HuH-7.5 (cell line): ENCODE measurements at places on chromosomes 3 and 15.
A peak's percentile ranks its signal among the peaks of the same experiment; 100 is the strongest.

- no peak for DNase-seq
Observed at GRCh38 chr15:100762289-100762688, 117.3 kb upstream of the ALDH1A3 start.

- no peak for DNase-seq
Observed at GRCh38 chr15:98926236-98926635, 81.4 kb downstream of the PGPEP1L start.

DNA sequence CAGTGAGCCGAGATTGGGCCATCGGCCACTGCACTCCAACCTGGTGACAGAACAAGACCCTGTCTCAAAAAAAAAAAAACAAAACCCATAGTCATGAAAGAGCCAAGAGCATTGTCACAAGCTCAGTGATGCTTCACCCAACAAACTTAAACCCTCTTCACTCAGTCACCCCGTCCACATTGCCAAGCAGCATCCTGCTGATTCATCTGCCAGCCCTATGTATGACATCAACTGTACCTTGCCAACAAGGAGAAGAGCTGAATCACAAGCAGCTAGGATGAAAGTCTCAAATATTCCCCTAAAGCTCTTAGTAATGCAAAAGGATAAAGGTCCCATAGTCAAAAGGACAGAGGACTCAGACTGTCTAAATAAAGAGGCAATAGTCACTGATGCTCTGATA is 90.0 kb downstream of the ANO10 start:
- DNase-seq: no peak

DNA sequence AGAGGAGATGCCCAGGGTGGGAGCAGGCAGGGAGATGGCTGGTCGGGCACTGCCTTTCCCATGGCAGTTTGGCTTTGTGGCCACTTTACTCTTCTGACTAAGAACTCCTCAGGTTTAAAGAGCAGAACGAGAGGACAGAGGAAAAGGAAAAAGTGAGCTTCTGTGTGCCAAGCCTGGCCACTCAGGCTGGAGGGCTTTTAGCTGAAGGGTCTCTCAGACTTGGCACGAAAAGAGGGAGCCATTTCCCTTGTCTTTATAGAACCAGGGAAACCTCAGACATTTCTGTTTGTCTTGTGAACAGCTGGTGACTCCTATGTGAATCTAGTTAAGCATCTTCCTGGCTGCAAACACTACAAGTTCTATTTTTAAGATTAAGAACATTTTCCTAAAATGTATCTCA is 23.3 kb upstream of the PSMD6 start:
- no peak for DNase-seq

GRCh38 chr3:170863816-170864215 is 6.2 kb downstream of the RPL22L1 start:
- no peak for DNase-seq

DNA sequence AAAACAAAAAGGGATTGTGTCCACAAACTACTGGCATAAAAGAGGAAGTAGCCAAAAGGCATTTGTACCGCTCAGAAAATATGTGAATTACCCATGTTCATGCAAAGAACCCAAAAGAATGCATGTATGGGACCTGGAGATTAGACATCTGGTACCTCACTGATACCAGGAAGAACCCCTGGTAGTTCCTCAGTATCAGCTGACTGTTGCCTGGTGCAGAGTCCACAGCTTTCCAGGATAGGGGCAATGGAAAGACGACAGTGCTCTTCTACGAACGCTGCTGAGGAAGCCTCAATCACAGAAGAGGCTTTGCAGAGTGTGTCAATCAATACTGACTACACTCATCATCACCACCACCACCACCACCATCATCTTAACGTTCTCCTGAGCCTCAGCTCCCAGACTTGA is 63.3 kb downstream of the ATP8B4 start:
- DNase-seq: no peak

DNA sequence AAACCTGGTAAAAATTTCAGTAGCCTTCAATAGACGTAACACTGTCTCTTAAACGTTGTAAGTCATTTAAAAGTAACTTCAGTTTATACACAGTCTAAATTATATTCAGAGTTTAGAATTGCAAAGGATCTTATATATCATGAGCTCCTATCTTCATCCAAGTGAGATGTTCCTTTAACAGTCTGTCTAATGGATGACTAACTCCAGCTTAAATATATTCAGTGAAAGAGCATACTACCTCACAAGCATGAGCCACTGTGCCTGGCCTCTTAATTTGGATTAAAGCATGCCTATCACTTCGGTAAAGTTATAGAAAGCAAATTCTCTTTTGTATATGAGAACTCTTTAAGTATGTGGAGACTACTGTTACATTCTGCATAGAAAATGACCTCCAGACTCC is 7.0 kb downstream of the FYTTD1 start:
- no peak for DNase-seq

DNA sequence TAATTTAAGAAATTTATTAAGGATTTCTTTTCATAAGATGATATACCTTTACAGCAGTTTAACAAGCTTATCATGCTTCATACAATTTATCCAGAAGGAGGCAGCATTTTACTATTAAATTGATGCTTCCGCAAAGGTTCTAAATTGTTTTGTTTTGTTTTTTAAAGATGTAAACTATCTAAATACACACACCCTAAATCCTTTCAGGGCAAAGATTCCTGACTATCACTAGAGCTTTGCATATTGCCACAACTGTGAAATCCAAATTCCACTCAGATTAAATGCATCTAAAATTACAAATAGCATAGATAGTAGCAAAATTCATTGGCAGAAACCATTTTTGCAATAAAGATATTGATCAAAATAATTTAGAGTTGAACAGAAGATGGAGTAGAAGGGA is 44.5 kb upstream of the CCNL1 start:
- no peak for DNase-seq

DNA sequence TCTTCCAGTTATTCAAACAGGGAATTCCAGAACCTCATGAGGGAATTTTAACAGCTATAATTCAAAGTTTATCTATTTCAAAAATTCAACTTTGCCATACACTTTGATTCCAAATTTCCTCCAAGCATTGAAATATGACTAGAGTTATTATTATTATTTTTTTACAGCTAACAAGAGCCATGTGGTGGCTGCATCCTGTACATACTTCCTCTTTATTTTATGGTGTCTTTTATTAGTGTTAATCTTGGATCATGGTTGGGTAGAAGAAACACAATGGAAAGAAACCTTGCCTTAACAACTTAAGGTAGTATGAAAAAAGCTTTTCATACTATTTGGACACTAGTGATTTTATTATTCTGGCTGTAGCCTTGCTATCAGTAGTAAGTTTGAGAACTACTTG is 52.7 kb downstream of the TFG start:
- DNase-seq: no peak

GRCh38 chr15:47516558-47516957 is 200.7 kb upstream of the SEMA6D start:
- DNase-seq: no peak

DNA sequence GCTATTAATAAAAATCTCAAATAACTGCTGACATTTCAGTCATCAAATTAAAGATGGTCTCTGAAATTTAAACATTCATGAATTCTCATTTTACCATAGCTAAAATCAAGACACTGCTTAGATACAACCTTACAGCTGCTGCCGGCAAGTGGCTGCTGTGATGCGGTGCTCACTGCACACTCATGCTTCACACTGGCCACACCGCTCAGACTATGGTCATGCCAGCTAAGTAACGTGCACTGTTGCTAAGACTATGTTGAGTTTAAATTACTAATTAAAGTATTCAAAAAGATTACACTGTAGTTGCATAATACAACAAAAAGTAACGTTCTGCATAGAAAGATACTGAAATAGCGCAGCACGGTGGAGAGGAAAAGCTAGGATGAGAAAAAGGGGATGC is 12.1 kb downstream of the ATP13A3 start:
- DNase-seq: no peak

- DNase-seq: no peak
Observed at GRCh38 chr3:57164217-57164656, 916 bp downstream of the IL17RD start.

DNA sequence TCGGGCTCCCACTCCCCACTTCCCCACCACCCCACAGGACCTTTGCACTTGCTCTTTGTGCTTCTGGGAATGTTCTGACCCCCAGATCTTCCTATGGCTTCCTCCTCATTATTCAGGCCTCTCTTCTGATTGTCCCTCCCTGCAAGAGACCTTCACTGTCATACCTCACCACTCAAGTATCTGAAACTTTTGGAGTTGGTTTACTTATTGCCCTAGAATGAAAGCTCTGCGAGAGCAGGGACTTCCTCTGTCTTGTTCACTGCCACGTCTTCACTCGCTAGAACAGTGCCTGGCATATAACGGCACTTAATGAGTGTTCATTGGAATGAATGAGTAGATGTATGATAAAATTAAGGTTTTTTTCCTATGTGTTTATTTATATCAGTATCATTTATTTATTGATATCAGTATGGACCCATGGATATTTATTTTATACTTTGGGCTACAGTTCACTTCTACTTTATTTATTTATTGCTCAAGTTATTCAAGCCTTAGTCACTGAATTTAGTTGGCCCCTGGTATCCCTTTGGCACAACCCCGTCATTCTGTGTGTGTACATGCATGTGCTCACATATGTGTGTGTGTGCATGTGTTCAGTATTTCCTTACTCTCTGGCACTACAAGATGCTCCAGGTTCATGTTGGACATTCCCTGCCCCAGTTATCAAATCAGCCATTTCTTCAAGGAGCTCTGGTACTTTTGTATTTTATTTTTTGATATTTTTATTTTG is 197.6 kb downstream of the THSD4 start:
- DNase-seq: no peak

- no peak for DNase-seq
Observed at GRCh38 chr3:193236599-193236998, 4.4 kb upstream of the PLAAT1 start.

DNA sequence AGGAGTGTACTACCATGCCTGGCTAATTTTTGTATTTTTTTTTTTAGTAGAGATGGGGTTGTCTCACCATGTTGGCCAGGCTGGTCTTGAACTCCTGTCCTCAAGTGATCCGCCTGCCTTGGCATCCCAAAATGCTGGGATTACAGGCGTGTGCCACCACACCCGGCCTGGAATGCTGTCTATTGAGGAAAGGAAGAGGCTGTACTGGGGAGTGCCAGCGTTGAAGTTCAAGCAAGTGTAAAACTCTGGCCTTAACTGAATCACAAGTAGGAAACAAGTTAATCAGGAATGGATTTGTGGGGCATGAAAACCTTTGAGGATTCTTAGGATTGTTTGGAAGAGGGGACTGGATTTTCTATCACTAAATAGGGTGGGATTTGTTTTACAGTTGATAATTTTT is 1.4 kb upstream of the SENP2 start:
- no peak for DNase-seq

DNA sequence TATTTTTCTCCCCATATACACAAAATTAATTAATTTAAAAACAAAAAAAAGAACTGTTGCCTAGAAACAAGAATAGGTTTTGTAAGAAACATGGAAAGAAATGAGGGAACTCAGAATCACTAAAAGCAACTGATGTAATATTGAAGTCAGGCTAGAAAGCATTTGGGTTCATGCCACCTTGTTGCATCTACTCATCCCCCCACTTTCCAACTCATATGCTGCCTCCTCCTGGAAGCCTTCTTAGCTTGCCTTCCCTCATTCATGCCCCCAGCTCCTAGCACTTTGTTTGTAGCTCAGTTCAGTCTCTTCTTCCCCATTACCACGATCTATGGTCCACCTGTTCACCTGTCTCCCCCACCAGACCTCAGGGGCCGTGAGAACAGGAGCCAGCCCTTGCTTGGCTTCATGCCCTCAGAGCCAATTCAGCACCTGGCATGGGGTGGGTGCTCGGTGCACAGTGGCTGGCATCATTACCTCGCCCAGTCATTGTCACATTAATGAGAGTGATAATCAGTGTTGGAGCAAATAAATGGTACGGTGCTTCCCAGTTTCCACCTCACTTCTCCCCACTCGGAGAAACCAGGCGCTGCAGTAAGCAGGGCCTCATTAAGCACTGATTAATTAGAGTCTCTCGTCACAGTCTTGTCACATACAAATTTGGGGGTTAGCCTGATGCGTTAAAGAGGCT is 62.4 kb upstream of the SLC6A1 start:
- no peak for DNase-seq

DNA sequence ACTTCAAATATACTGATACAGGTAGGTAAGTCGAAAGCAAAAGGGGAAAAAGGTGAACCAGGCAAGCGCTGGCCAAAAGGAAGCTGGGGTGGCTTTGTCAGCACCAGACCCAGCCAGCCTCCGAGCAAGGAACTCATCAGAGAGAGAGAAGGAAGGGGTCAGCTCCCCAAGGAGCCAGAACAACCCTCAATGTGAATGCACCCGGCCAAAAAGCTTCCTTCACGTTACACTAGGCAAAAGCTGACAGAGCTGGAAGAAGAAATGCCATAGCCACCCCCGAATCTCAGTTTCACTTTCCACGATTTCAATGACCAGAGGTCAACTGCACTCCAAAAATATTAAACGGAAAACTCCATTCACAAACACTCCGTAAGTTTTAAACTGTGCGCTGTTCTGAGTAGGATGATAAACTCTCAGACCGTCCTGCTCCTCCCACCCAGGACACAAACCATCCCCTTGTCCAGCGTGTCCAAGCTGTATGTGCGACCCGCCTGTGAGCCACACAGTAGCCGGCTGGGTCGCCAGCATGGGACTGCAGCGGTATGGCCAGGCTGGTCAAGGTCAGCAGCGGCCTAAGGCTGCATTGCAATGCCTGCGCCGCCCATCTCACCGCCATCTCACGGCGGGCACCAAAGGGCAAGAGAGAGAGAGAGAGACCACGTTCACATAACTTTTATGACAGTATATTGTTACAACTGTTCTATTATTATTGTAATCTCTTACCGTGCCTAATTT is 29.7 kb downstream of the CYFIP1 start:
- DNase-seq: no peak

DNA sequence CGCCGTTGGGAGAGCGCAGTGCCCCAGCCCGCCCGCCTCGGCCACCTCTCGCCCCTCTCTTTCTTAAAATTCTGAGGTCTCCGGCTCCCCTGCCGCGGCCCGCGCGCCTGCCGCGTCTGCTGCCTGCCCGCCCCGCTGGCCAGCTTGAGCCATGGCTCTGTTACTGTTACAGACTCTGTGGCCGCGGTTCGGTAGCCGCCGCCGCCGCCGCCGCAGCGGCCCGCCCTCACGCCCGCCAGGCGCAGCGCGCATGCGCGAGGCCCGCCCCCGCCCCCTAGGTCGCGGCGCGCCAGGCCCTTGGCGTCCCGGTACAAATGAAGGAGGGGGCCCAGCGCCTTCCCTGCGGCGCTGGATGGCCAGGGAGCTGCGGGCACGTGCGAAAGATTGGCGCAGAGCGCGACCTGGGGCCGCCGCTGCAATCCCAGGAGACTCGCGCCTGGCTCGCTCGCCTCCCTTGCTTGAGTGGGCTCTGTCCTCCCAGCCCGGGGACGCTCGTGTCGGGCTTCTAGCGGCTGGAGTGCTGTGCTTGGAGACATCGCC is at the start of gene ONECUT1:
Gene ONECUT1 (minus strand): TSS at position 168 of the 540 bp plus-strand sequence. CDS start 452 bp downstream, outside the sequence.
- DNase-seq: peak; percentile 83

DNA sequence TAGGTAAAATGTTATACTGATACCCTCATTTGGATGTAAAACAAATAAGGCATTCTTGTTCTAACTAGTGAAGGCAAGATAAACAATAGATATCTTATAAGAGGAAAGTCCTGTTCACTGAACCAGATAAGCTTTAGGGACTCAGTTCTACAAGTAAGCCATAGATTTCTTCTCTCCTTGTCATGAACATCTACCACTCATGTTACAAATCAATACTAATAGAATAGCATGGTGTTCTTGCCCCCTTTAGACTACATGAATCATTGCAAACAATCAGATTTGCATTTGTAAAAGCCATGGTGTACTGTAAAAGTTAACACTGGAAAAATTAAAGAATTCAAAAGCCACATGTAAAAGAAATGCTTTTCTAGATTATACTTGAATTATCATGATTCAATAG is 500.1 kb downstream of the NLGN1 start:
- DNase-seq: no peak

- peak; percentile 48 for DNase-seq
Observed at GRCh38 chr15:70852501-70853317, 1.2 kb downstream of the LARP6 start.

GRCh38 chr15:39461536-39462130 is 119.2 kb upstream of the THBS1 start:
- DNase-seq: no peak
